ENCODE measurements at places on chromosomes 12 and 14.

GRCh38 chr14:63322897-63323573, 4.3 kb upstream of the GPHB5 start:
- DNase-seq: no peak

- no peak for DNase-seq
Measured at GRCh38 chr14:25080682-25081081, 30.7 kb upstream of the STXBP6 start.

DNA sequence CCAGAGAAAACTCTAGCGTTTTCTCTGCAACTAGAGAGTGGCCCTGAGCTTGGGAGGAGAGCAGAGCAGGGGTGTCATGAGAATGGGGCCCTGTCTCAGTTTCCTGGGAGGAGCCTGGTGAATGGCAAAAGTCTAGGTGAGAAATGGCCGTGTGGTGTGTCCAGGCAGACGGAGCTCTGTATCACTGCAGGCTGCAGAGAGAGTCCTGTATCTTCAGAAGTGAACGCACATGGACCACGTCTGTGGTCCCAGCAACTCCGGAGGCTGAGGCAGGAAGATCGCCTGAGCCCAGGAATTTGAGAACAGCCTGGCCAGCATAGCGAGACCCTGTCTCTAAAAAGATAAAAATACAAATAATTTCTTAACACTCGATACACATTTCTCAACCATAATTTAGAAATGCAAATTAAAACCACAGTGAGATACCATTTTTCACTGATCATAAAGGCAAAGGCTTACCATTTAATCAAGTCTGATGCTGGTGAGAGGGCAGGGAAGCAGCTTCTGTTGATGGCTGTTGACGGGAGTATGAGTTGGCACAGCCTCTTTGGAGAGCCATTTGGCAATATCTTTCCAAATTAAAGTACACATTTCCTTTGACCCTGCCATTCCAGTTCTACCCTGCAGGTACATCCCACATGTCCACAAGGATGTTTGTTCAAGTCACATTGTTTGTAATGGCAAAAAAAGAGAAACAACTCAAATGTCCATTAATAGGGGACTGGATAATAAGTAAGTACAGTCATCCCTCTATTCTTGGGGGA, 51.0 kb downstream of the NFKBIA start:
- no peak for DNase-seq

DNA sequence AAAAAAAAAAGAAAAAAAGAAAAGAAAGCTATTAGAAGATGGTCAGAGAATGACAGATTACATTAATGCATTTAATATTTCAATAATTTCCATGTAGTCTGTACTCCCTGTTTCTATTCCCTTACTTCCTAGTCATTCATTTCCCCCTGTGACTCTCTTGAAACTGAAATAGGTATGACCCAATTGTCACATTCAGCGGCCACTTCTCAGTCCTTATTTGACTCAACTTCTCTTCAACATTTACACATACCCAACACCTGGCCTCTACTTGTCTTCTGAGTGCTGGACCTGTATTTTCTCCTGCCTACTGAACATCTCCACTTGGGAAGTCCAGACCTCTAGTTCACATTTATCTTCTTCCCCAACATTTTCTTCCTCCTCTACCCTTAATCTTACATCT, 7.2 kb downstream of the EEA1 start:
- DNase-seq: no peak

- DNase-seq: no peak
Measured at GRCh38 chr14:85556267-85556666, 26.3 kb downstream of the FLRT2 start.

- DNase-seq: no peak
Measured at GRCh38 chr14:28745176-28745575, 21.4 kb upstream of the FOXG1 start.

DNA sequence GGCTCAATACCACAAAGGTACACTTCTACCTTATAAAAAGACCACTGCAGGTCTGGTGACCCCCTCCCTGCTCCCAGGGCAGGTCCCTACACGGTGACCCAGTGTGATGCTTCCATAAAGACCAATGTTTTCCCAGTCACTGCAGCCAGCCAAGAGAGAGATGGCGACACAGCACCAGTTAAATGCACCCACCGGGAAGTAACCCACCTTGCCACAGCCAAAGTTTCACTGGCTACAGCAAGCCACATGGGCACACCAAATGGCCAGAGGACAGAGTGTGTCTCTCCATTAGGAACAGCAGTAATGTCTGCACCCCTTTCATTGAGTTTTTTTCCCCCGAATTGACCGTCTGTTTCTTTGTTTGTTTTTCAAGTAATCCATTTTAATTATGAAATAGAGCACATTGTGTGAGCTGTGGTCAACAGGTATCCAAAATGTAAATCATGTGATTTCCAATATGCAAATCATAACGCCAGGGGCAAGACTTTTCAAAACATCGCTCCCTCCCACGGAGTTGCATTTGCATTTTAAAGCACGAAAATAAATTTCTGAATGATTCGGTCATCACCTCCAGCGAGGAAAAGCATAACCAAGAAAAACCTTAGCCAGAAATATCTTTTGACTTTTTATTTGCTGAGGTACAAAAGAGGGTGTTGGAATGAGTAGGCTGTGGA, 48.9 kb upstream of the EML1 start:
- no peak for DNase-seq

- no peak for DNase-seq
Measured at GRCh38 chr12:64639466-64639865, 29.2 kb downstream of the RASSF3 start.

GRCh38 chr14:102315121-102315520, 4.4 kb upstream of the ZNF839 start:
- DNase-seq: no peak
